ENCODE measurements at places on chromosomes 6 and 20.

- no peak for DNase-seq
- H3K27ac ChIP-seq = no peak overlapping the region
- peaks cover 4% of the 10 kb centered on the region for H3K4me1 ChIP-seq
- no peaks in the 10 kb centered on the region for H3K27me3 ChIP-seq
- H3K4me3 ChIP-seq = no peak overlapping the region
Measured at GRCh38 chr6:21190701-21191100, 402.9 kb upstream of the SOX4 start.

DNA sequence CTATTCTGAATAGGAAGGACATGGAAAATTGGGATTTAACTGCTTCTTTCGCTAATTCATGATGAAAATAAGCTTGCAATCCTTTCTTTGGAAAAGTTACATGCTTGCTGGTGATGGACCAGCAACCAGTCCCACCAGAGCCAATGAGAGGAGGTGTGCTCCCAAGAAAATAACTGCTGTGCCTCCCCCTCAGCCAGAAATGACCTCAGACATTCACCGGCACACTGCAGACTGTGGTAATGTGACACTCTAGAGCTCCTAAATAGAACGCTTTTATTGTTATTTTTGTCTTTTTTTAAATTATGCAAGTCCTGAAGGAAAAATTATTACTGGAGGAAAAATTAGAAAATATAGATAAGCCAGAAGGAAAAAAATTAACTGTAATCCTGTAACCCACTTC, 2.6 kb downstream of the PYGB start:
- H3K36me3 ChIP-seq = peaks cover 8% of the 10 kb centered on the region
- H3K4me3 ChIP-seq = no peak overlapping the region
- DNase-seq = peak; percentile 18
- H3K27ac ChIP-seq = no peak overlapping the region

GRCh38 chr6:143498428-143498827, 13.1 kb downstream of the FUCA2 start:
- H3K4me3 ChIP-seq = no peak overlapping the region
- H3K27me3 ChIP-seq = no peaks in the 10 kb centered on the region
- peaks cover 32% of the 10 kb centered on the region for H3K36me3 ChIP-seq
- DNase-seq = no peak
- no peak overlapping the region for H3K27ac ChIP-seq
- H3K4me1 ChIP-seq = no peaks in the 10 kb centered on the region

DNA sequence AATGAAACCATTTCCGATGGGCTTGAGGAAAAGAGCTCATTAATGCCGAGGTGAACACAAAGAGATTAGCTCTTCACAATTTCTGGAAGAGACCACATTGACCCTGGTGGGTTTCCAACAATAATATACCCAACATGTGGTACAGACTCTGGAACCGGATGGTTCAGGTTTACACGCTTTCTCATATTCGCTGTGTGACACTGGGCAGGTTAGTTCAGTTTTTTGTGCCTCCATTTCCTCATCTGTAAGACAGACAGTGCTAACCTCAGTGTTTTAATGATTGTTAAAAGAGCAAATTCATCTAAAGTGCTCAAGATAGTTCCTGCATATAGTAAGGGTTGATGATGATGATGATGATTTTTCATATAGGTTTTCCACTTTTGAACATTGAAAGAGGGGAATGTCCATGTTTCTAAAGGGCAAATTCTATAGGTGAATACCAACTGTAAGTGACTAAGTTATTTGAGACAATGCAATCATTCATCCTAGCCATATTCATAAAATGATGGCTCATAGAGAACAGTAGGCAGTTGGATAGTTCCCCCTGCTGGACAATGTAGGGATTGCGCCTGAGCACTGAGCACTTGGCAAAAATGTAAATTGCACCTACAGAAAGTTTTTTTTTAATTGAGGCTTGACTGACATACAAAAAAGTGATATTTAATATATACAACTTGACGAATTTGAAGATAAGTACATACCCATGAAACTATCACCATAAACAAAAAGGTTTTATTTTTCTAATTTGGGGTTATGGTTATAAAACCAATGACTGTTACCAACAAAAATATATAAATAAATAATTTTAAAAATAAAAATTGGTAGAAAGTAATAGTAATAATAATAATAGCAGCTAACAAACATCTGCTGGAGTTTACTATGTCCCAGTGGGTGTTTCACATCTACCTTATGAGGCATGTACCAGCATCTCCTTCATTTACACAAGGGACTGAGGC, 2.1 kb upstream of the PERP start:
- H3K36me3 ChIP-seq = no peaks in the 10 kb centered on the region
- H3K4me1 ChIP-seq = peaks cover 9% of the 10 kb centered on the region
- peaks cover 13% of the 10 kb centered on the region for H3K27me3 ChIP-seq

DNA sequence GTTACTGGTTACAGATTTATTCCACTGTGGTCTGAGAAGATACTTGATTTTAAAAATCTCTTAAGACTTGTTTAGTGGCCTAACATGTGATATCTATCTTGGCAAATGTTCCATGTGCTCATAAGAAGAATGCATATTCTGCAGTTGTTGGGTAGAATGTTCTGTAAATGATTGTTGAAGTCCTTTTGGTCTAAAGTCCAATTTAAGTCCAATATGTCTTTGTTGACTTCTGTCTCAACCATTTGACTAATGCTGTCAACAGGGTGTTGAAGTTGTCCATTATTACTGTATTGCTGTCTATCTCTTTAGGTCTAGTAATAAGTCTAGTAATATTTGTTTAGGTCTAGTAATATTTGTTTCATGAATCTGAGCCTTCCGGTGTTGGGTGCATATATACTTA, 387.8 kb upstream of the RUNX2 start:
- no peaks in the 10 kb centered on the region for H3K4me1 ChIP-seq
- no peak overlapping the region for H3K4me3 ChIP-seq
- no peak for DNase-seq
- H3K27ac ChIP-seq = no peak overlapping the region

- H3K4me3 ChIP-seq = no peak overlapping the region
- peaks cover 4% of the 10 kb centered on the region for H3K36me3 ChIP-seq
- H3K27me3 ChIP-seq = no peaks in the 10 kb centered on the region
- DNase-seq = peak; percentile 23
Measured at GRCh38 chr6:15535495-15536197, 127.2 kb downstream of the DTNBP1 start.
